ENCODE measurements at places on chromosomes 5 and 9.

- no peak for DNase-seq
These were observed 143.2 kb downstream of the HMHB1 start for GRCh38 chr5:143955141-143955540.

- no peak for DNase-seq
These were observed 127.5 kb upstream of the RETREG1 start for GRCh38 chr5:16744164-16744880.

- no peak for DNase-seq
These were observed 74.3 kb downstream of the LMX1B start for GRCh38 chr9:126687930-126688461.

DNA sequence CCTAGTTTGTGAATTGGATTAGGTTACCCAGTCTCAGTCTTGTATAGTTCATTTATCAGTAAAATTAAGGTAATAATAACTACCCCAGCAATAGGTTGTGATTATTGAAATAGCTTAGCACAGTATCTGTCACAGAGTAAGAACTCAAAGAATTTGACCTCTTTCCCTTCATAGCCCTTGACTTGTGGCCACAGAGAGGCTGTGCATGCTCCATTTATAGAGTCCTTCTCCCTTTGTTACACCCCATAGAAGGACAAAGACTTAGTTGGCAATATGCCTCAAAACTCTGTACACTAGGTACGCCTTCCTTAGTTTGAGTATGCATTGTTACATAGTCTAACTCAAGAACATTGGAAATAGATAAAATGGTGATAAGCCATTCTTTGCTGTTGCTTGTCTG, 257.2 kb downstream of the KCTD16 start:
- no peak for DNase-seq

DNA sequence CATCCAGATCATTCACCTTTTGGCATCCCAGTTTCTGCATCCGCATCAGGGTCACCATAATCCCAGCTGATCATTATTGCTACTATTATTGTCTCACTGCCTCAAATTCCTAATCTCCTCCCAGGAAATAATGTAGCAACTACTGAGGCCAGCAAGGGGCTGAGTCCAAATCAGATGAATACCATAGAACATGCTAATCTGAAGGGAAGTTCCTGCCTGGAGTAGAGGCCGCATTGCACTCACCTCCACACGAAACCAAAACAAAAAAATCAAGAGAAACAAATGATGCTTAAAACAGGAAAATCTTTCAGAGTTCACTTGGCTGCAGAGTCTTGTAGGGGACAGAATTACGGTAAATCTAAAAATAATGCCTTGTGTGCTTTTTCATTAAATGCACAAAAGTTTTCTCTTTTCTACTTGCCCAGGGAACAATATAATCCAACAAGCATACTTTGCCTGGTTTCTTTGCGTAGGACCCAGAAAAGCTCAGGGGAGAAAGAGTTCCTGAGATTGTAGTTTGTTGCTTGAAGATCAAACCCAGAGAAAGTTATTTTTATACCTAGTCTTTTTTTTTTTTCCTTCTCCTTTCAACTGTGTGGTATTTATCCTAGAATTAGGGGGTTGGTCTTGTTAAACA, 87.7 kb upstream of the KLF4 start:
- DNase-seq, result no peak
